ENCODE measurements at places on chromosomes 2 and 18. TPM values are rescaled to one million over a fixed set of nuclear protein-coding genes. Genes with fewer than 3 reads are reported as not detected.

DNA sequence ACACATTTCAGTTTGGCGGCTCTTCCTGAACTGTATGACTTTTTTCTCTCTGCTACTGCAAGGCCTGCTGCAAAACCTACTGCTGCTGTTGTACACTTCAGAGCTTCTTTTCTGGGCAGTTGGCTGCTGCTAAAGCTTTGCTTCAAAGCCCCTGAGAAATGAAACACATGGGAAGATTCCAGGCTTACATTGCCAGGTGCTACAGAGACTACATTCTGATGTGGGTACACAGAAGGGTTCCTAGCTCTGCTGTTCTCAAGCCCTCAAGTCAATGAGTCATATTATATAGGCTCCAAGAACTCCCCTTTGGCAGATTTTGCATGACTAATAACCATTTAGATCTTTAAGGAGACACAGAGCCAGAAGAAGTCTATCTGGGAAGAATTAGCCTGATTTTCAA, 12.9 kb upstream of the PGAP1 start:
- DNase-seq = peak; percentile 37

The ITGB6 gene
- 0.12 TPM for total RNA-seq

DNA sequence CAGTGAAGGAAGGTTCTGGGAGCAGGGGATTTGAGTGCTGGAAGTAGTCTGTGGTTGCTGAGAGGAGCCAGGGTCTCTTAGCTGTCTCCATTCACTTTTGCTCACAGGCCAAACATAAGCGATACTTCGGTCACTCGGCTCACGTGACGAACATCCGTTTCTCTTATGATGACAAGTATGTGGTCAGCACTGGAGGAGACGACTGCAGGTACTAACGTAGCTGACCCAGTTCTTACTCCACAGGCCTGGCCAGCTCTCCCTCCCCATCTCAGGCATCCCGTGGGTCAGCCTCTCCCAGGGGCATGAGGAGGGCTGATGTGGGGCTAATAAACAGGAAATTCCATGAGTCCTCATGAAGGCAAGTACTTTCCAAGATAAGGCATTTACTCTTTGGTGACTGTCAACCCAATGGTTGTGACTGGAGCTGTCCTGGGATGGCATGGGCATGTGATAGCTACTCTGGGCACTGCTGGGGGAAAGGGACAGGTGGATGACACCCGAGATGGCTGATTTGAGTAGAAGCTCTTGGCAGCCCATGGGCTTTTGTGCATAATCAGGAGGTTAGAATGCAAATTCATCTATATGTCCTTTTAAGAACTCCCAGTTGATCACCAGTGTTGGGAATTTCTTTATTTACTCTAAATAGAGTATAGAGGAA, 81.6 kb downstream of the RTN4 start:
- DNase-seq = no peak

The TCF23 gene
- not detected for total RNA-seq

The HOXD4 gene
- total RNA-seq = not detected

DNA sequence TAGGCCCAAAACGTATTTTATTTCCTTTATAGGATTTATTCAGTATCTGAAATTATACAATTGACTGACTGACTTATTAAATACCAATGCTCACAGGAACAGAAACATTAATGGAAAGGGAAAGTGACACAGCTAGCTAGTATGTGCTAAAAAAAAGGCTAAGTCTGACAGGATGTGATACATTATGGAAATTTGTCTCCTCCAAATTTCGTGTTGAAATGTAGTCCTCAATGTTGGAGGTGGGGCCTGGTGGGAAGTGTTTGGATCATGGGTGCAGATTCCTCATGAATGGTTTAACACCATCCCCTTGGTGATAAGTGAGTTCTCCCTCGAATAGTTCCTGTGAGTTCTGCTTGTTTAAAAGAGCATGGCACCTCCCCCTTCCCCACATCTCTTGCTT, 70.6 kb upstream of the WDR75 start:
- DNase-seq = peak; percentile 67

All from cardiac muscle cell (in vitro differentiated cells and primary cell).